ENCODE measurements at places on chromosomes 1 and 21.

DNA sequence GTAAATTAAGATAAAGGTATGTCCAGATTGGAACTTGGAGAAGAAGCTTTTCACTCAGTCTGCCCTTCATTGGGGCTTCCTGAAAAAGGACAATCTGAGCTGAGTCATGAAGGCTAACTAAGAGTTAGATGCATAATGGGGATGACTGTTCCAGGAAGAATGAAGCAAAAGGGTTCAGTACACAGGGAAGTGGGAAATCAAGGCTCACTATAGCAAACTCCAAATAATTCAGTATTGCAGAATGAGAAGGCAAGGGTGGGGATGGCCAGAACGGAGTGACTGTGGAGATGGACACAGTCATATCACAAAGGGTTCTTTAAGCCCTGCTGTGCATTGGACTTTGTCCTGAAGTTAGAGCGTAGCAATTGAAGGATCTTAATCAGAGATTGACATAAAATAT is 158.3 kb downstream of the FGGY start:
- DNase-seq = no peak

GRCh38 chr21:44450402-44450801 is 4.9 kb upstream of the LRRC3 start:
- DNase-seq = no peak

- no peak for DNase-seq
Measured at GRCh38 chr1:2335721-2336455, 55.5 kb downstream of the MORN1 start.

DNA sequence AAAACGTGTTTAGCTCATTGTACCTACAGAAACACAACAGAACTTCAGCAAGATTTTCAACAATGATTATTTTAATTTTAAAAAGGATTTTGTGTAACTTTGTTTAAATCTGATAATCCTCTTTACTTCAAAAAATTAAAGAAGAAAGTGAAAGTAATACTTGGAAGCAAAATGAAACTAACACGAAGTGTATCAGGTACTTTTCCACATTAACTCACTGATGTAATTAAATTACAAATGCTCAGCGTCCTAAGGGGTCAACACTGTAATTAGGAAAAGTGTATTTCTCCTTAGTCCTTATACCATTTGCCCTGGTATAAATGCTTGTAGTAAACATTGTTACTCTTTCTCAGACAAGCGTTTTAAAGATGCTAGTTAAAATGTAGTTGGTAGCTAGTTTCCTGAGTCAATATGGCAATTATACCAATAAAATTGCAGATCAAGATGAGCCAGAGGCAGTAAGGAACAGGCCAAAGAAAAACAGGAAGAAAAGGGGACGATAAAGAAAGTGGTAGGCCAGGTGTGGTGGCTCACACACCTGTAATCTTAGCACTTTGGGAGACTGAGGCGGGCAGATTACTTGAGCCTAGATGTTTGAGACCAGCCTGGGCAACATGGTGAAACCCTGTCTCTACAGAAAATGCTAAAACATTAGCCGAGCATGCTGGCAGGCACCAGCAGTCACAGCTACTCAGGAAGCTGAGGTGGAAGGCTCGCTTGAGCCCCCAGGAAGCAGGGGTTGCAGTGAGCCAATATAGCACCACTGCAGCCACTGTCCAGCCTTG is 553.0 kb downstream of the SMYD3 start:
- peak; percentile 17 for DNase-seq

GRCh38 chr1:175218786-175219434 is 26.3 kb upstream of the KIAA0040 start:
- DNase-seq = no peak

DNA sequence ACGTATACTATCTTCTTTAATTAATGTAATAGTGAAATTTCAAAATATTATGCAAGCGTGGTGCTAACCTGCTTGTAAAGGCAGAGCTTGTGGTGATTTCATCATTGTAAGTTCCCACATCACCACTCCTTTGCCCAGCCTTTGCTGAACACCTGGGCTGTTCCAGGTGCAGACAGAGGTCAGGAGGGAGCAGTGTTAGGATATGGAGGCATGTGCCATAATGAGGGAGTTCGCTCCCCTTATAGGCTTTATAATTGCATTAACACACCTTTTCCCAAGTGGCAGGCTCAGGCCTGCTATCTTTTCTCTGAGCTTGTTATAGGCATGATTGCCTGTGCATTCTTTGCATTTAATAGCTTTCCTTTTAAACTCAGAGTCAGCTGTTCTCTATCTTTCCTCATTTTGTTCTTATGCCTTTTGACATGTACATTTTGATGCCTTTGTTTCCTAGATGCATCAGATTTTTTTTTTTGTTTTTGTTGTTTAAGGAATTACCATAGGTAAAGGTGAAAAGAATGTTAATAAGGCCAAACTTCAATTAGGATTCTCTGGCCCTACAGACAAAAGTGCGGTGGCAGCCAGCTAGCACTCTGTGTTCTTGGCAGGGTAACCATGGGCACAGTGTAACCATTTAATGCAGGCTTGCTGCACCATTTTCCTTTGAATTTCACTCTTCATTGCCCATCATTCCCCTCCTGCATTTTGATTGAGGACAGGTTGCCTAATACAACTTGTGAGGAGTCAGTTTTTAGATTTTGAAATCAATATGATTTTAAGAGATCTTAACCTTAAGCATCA is 12.6 kb downstream of the NPL start:
- DNase-seq = no peak

DNA sequence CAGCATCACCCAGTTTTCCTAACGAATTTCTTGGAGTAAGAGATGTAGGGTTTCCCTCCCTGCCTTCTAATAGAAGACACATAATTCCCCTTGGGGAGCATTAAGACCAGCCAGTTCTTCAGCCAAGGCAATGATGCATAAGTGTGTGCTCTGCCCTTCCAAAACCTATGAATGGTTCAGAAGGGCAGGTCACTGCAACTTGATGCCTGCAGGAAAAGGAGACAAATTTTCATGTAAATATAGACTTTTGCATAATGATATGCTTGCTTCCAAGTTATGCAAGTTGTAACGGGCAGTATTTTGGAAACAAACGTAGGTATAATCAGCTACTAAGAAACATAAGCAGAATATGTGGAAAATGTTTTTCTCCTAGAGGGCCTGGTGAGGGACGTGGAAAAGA is 31.6 kb downstream of the PTGS2 start:
- DNase-seq = no peak

GRCh38 chr1:26794391-26794790 is 6.6 kb downstream of the PIGV start:
- DNase-seq = no peak

- DNase-seq = no peak
Measured at GRCh38 chr1:68111519-68112436, 61.4 kb upstream of the DIRAS3 start.

DNA sequence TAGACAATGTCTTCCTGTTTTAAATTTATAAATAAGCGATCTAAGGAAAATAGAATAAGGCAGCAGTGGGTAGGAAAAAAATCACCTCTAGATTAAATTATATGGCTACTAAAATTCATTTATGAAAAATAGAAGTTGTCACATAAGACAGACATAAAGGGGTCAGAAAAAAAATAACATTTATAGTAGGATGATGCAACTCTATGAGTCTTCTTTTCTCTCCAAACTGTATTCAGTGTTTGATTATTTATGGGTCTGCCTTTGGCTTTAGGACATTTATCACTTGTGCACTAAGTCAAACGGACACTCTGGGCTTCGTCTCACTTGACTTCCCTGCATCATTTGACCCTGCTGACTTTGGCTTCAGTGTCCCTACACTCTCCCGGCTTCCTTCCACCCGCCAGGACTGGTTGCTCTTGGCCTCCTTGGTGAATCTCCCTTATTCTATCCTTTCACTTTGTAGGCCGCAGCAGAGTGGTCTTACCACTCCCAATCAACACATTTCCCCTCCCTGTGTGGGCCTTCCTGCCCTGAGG is 47.0 kb upstream of the DESI2 start:
- DNase-seq = no peak

GRCh38 chr1:26706315-26706714 is 10.5 kb downstream of the ARID1A start:
- no peak for DNase-seq

GRCh38 chr21:36156815-36157670 is at the start of gene DOP1B:
DOP1B (plus strand) TSS chr21:36156824; CDS start chr21:36164734, 7,910 bp downstream.
- peak; percentile 45 for DNase-seq

GRCh38 chr21:28674763-28675162 is 317.9 kb downstream of the LTN1 start:
- no peak for DNase-seq

- DNase-seq = no peak
Measured at GRCh38 chr1:113981962-113982931, 3.0 kb downstream of the OLFML3 start.

- DNase-seq = no peak
Measured at GRCh38 chr1:27894521-27894920, 22.2 kb downstream of the THEMIS2 start.

DNA sequence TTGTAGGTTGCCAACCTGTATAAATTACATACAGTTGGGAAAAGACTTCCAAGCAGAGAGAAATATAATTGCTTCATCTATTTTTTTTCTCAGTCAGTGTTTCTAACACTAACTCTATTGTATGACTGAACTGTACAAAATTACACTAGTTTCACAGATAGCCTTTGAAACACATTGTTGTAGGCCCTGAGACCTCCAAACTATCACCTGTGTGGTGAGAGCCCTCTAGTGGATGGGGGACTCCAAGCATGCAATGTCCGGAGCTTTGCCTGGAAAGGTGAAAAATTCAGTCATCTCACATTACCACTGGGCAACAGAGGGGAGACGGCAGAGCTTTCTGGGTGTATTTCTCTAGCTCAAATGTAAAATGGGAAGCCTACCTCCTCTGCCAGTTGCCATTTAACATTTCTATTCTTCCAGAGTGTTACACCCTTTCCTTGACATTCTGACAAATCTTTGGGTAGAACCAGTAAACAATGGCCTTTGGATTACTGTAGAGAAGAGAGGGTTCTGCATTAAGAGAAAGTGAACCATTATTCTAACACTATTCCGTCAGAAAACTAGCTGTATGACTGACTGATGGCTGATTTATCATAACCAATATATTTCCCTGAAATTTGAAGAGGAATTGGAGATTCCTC is 212.2 kb downstream of the LYPLAL1 start:
- DNase-seq = no peak

GRCh38 chr1:31703431-31704270 is at the start of gene COL16A1:
COL16A1 (minus strand) TSS chr1:31704017; CDS start chr1:31702193, 1,824 bp downstream.
- no peak for DNase-seq

GRCh38 chr1:232322162-232322734 is 307.7 kb downstream of the SIPA1L2 start:
- no peak for DNase-seq

- no peak for DNase-seq
Measured at GRCh38 chr1:181743878-181744312, 260.6 kb downstream of the CACNA1E start.

GRCh38 chr1:9715536-9716226 is 64.2 kb downstream of the PIK3CD start:
- DNase-seq = peak; percentile 39

DNA sequence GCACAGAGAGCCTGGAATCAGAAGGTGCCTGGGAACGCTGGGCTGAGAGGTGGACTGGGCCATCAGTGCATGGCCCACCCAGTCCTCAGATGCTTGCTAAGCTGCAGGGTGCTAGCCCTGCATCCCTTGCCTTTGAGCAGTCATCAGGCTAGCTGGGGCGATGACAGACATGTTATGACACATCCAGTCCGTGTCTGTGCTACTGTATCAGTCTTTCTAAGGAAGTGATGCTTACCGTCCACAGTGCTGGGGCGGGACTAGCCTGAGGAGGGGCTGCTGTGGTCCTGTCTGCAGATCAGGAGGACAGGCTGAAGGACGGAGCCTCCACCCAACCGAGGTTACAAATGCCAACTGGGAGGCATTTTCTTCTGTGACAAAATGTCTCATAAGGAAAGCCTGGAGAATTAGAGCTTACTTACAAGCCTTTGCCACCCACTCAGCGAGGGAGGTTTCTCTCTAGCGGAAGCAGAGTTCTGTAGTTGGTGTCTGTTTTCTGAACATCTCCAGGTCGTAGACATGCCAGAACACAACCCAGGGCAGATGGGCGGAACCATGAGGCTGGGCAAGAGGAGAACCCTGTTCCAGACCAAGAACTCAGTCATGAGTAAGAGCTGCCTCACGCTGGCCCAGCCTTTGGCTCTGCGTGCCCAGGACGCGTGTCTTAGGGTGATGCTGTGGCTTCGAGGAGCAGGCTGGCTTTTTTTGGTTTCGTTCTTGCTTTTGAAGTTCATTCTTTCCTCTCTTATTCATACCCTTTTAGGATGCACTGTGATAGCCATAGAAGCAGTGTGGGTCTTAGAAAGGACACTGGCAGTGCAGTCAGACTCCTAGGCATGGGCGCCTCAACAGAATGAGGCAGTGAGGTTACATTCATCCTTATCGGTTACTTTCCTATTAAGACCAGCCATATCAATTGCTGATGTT is 14.3 kb downstream of the SLFNL1 start:
- no peak for DNase-seq

GRCh38 chr1:246569248-246570238 is 3.3 kb downstream of the CNST start:
- DNase-seq = peak; percentile 33

- DNase-seq = no peak
Measured at GRCh38 chr1:181126871-181127587, 38.5 kb downstream of the IER5 start.

DNA sequence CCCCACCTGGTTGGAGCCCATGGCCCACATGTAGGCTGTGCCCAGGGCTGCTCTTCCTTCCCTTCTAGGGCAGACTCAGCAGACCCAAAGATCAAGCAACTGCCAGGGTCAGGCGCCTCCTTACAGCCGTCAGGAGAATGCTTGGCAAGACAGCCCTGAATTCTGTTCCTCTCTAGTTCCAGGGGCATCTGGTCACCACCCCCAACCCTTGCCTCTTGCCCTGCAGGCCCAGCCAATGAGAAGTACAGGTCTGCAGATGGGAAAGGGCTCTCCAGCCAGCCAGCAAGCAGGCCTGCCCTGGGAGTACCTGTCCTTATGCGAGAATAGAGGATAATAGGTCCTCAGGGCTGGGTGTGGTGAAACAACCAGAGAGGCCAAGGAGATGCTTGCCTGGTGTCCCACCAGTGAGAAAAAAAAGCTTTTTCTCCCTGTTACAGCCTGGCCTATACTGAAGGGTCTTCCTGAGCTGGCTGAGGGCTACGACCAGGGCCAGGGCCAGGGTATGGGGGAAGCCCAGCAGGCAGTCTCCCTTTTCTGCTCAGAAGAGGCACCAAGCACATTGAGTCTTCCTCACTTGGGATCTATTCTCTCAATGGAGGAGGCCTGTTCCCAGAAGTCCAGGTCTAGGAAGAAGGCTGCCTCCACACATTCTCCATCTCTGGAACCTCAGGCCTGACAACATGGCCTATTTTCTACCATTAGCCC is 31.4 kb downstream of the NAV1 start:
- DNase-seq = no peak

DNA sequence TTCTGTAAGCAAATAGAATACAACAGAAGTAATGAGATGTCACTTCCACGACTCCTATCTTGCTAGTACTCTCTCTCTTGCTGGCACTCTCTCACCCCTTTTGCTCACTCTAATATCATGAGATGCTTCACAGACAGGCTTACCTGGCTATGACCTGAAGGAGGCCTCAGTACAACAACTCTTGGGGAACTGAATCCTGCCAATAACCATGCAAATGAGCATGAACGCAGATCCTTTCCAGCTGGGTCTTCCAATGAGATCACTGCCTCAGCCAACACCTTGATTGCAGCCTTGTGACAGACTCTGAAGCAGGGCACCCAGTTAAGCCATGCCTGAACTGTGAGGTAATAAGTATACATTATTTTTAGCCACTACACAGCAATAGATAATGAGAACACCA is 53.1 kb upstream of the ADAR start:
- no peak for DNase-seq

All from stimulated activated naive CD4-positive, alpha-beta T cell (primary cell).